Stimulated activated CD8-positive, alpha-beta memory T cell treated with anti-CD3 and anti-CD28 coated beads, Interleukin-4, amount 100 ng/mL, for 1 hour (primary cell): ENCODE measurements at places on chromosomes 11 and 22.

GRCh38 chr22:26708256-26709009 is 51.0 kb downstream of the MIAT start:
- DNase-seq = no peak

DNA sequence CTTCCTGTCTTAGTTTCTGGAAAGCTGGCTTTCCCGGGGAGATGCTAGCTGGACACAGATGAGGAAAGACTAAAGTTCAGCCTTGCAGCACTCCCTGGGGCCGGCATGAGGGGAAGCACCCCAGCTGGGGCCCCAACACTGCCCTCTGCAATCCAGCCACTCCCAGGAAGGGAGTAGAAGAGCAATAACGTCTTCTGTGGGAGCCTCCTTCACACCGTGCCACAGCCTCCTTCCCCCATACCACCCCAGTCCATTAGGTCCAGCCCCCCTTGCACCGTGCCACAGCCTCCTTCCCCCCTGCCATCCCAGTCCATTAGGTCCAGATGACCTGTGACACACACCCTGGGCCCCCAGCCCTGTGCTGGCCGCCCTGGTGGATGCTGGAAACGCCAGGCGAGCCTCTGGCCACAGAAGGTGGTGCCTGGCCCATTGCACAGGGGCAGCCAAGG is 44.1 kb upstream of the PRDM11 start:
- DNase-seq = no peak

- peak; percentile 92 for DNase-seq
Observed at GRCh38 chr11:119381181-119381988, at the start of gene USP2. Gene USP2, minus strand, starts transcription at chr11:119381690. Its CDS starts 8,210 bp downstream, at chr11:119373480.

GRCh38 chr11:57584341-57584740 is 13.1 kb upstream of the SERPING1 start:
- DNase-seq = no peak

GRCh38 chr11:127369356-127369755 is 368.8 kb upstream of the KIRREL3 start:
- no peak for DNase-seq

DNA sequence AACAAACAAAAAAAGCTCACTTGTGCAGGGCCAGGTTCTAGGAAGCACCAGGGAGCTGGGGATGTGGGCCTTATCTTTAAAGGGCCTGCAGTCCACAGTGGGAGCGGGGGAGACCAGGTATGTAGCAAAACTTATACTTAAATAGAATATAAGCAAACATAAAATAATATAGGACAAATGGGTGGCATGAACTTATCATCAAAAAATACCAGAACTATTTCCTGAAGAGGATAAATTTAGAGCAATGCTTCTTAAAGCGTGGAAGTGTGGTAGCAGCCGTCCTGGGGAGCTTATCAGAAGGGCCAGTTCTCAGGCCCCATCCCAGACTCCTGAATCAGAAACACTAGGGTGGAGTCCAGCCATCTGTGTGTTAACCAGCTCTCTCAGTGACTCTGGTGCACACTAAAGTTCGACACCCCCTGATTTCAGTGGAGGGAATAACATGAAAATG is 9.3 kb downstream of the VPS26B start:
- no peak for DNase-seq

- DNase-seq = no peak
Observed at GRCh38 chr11:86575927-86576326, 96.5 kb downstream of the ME3 start.
